Naive thymus-derived CD8-positive, alpha-beta T cell (primary cell): ENCODE measurements at places on chromosomes 5 and 9. TPM values are rescaled to one million over a fixed set of nuclear protein-coding genes. Genes with fewer than 3 reads are reported as not detected.

GRCh38 chr5:54645882-54646355 lies 128.4 kb downstream of the SNX18 start:
- no peak for DNase-seq

GRCh38 chr5:64299805-64300204 lies 134.2 kb downstream of the RNF180 start:
- no peak for DNase-seq

Gene ECSCR
- polyA plus RNA-seq = not detected

- DNase-seq = no peak
Observed at GRCh38 chr9:124018730-124019697, 7.4 kb downstream of the LHX2 start.

DNA sequence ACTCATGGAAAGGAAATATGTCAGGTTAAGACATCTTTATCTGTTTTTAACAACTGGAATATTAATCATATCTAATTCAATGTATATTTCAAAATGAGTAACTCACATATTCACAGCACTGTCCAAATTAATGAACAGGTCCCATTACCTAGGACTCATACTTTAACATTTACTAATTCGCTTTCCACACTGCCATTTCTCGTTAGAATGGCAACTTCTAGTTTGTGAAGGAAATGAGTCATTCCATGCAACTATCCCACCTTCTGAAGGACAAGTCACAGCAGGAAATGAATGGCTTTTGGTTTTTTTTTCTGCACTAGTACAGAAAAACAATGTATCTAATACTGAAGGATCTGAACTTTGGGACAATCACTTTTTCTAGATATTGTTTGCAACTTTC lies 24.6 kb upstream of the IFNK start:
- DNase-seq = no peak

Gene NACC2
- 1.0 TPM for polyA plus RNA-seq

- DNase-seq = no peak
Observed at GRCh38 chr9:107945493-107945892, 455.9 kb upstream of the KLF4 start.

Gene PTPRD
- not detected for polyA plus RNA-seq

DNA sequence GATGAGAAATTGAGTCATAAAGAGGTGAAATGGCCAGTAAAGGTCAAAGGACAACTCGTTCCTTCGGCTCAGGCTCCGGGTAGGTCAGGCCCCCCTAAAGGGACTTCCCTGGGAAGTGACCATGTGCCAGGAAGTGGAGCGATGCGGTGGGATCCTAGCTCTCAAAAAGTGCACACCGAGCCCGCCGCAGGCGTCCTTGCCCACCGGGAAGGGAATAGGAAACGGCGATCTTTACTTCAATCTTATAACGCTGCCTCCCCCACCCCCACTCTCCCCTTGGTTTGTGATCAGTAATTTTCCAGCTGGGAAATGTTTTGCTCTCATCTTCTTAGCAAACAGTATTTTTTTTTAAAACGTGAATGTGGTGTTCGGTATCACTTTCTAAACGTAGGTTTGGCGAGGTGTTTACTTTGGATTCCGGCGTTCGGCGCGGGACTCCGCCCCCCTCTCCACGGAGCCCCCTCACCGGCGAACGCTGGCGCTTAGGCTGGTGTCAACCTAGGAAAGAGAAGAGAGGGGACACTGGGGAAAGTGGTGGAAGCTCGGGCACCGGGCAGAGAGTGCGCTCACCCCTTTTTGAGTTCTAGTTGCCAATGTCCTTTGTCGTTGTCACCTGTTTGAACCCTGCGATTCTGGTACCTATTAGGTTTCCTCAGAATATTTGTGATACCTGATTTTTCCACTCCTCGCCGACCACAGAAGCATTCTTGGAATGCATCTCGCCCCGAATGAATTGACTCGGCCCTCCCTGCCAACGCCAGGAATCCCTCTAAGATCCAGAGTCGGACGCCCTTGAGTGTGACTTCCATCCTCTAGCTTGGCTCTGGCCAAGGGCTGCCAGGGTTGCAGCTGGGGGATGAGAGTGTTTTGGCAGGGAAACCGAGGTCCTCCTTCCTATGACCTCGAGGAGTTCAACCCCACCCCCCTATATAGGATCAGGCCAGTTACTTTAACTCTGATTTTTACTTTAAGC lies 1.8 kb upstream of the KLF4 start:
- DNase-seq = no peak

Gene BTNL3
- polyA plus RNA-seq = not detected

DNA sequence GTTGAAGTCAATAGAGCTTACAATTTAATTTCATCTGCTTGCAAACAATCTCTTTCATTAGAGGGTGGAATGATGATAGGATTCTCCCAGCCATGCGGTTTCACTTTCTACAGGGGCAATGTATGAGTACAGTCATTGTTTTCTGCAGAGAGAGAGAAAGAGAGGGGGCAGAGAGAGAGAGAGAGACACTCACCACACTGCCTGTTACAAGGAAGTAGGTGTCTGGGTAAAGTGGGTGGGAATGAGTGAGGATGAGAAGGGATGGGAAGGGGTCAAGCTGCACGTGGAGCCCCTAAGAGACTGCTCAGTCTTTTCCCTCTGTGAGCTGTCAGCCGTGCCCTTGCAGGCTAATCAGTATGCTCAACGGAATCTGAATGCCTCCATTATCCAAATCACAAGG lies 454.3 kb downstream of the KDM4C start:
- DNase-seq = no peak

DNA sequence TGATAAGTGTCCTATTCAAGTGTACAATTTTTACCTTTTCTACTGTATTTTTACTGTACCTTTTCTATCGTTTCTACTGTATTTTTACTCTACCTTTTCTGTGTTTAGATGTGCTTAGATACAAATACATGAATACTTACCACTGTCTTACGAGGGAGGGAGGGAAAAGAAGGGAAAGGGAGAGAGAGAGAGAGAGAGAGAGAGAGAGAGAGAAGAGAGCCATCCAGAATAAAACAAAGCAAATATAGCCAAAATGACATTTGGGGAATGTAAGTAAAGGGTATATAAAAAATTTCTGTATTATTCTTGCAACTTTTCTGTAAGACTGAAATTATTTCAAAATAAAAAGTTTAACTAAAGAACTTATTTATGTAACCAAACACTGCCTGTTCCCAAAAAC lies 121.2 kb downstream of the HOMER1 start:
- DNase-seq = no peak

- no peak for DNase-seq
Observed at GRCh38 chr5:56520986-56521730, 288.0 kb upstream of the ANKRD55 start.

Gene ZFP37
- polyA plus RNA-seq = 0.88 TPM

Gene RNF208
- polyA plus RNA-seq = not detected

DNA sequence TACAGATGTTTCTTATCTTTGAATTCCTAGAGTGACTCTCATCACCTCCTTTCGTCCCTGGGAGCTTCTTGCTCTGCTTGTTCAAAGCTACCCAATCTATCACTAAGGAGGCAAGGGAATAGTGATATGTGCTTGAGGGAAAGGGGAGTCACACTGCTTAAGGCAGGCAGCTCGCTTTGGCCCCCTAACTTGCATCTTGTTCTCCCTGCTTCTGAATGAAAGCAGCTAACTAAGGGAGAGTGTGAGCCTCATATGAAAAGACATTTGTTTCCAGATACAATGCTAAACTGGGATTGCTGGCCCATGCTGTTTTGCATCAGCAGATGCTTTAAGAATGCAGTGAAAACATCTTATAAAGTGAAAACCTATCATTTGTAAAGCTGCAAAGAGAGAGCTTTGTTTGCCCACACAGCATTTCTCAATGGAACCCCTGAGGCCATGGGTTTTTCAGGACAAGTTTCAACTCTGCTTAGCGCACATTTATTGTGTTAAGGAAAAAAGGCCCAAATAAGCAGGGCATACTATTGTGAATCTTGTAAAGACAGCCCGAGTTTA lies 367.9 kb upstream of the ADAMTSL1 start:
- DNase-seq = no peak

Gene TXNDC8
- not detected for polyA plus RNA-seq

- DNase-seq = no peak
Observed at GRCh38 chr5:145859897-145860296, 12.9 kb downstream of the GRXCR2 start.

GRCh38 chr5:75933489-75933888 lies 149.7 kb upstream of the SV2C start:
- no peak for DNase-seq

- no peak for DNase-seq
Observed at GRCh38 chr9:123537809-123538208, 181.8 kb downstream of the CRB2 start.

DNA sequence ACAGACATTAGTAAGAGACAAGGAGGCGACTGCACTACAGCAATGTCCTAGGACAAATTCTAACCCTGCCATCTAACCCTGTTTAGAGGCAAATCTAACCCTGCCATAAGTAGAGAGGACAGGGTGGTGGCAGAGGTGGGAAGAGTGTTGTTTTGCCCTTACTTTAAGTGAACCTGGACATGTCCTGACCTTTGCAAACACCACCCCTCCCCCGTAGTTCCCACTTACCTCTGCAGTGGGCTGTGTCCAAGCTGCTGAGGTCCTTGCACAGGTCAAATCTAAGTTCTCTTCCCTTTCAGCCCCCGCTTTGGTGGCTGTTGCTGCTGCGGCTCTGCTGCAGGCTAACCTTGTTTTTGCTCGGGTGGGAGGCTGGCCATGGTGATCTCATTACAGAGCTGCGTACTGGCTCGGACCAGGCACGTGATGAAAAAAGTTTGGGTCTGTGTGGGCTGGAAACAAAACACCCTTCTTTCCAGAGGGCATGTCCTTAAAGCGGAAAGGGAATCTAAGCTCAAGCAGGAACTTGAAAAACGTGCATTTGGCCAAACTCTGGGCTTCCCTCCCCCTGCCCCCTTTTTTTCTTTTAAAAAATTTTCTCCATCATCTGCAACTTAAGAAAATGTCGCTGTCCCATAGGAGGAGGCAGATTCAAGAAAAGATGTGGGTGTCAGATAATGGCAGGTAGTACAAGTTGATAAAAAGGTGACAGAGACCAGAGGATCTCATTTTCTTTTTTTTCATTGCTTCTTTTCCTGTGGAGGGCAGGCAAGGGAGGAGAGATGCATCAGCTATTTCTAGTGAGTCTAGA lies at the start of gene FAXDC2:
TSS of gene FAXDC2 (minus strand) at position 349 of the 808 bp plus-strand sequence. CDS start 12,425 bp downstream, outside the sequence.
- no peak for DNase-seq

Gene RNF183
- polyA plus RNA-seq = not detected

DNA sequence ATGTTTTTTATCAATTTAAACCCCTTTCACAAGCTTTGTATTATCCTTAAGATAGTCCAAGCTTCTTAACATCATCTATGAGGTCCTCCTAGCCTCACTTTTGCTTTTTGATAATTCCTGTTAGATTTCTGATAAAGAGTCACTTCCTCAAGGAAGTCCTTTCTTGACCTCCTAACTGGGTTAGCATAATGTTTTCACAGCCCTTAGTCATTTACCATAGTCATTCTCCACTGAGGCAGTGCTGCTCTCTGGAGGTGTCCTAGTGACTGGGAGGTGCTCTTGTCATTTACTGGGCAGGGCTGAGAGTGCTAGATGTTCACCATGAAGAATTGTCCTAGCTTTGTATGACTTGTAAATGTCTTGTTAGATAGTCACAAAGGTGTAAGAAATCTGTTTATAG lies 26.4 kb downstream of the TNPO1 start:
- no peak for DNase-seq

DNA sequence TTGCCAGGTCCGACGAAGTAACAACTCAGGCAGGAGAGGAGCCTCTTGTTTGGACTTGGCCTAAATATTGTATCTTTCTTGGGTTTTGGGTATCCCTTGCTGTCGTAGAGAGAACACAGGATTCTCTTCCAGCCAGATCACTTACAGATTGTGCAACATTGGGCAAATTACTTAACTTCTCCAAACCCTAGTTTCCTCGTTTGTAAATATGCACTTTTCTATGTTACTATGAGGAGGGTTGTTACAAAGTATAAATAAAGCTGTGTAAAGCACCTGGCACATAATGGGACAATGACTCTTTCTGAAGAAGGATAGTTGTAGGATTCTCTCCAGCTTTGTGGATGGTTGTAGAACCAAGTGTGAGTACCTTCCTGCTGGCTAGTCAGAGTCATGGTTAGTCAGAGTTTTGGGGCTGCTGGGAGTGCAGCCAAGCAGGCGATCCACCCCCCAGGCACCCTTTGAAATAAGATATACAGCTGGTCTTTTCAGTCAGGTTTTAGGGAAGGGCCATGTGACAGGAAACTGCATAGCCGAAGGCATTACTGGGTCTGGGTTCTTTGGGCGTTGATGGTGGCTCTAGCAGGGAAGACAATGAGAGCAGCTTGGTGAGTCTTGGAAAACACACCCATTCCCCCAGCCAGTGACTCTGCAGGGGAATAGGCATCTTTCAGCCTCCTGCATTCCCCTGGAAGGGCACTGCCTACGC lies 49.9 kb upstream of the GDNF start:
- DNase-seq = no peak

DNA sequence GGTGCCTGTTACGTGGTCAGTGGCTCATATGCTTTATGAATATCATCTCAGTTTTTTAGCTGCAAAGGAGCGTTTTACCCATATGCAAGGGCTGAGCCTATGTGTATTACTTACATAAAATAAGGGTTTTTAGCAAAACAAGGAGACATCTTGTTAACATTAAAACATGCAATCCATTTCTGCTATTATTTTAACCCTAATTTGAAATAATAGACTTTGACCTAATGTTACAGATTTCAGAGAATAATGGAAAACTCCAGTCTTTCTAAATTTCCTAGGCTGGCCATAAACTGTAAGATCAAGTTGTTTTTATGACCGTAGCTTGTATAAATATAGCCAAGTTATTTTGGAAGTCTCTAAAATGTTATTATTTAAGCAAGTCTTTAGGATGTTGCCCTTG lies 121.1 kb upstream of the SEMA6A start:
- no peak for DNase-seq

Gene MGAT1
- 149 TPM for polyA plus RNA-seq

Gene TSSK1B
- not detected for polyA plus RNA-seq

DNA sequence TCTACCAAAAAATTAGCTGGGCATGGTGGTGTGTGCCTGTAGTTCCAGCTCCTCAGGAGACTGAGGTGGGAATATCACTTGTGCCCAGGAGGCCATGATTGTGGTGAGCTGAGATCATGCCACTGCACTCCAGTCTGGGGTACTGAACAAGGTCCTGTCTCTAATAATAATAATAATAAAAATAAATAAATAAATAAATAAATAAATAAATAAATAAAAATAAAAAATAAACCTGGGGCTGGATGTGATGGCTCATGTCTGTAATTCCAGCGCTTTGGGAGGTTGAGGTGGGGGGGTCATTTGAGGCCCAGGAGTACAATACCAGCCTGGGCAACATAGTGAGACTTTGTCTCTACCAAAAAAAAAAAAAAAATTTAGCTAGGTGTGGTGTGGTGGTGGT lies 113.7 kb downstream of the ARHGEF28 start:
- no peak for DNase-seq

Gene TEK
- not detected for polyA plus RNA-seq

- DNase-seq = no peak
Observed at GRCh38 chr9:13269589-13270452, 9.7 kb downstream of the MPDZ start.
